ENCODE measurements at places on chromosomes 3 and 15. TPM values are rescaled to one million over a fixed set of nuclear protein-coding genes. Genes with fewer than 3 reads are reported as not detected.

CP gene
- 0.64 TPM for total RNA-seq

KLF15 gene
- total RNA-seq: 15.6 TPM

LARP6 gene
- total RNA-seq: 7.1 TPM

ADGRG7 gene
- total RNA-seq: not detected

KCNAB1 gene
- total RNA-seq: 3.0 TPM

SEMA3G gene
- total RNA-seq: 10.2 TPM

KIF15 gene
- total RNA-seq: 6.4 TPM

CLDN16 gene
- 73.5 TPM for total RNA-seq

FANCD2OS gene
- total RNA-seq: not detected

APOD gene
- total RNA-seq: 9.4 TPM

DGKG gene
- 2.3 TPM for total RNA-seq

PTPN9 gene
- 24.5 TPM for total RNA-seq

RTP4 gene
- total RNA-seq: 1.7 TPM

C3orf85 gene
- 3.6 TPM for total RNA-seq

THAP10 gene
- total RNA-seq: 2.8 TPM

MUC20 gene
- 36.7 TPM for total RNA-seq

C15orf40 gene
- total RNA-seq: 48.6 TPM

COL6A5 gene
- 0.06 TPM for total RNA-seq

LRRC2 gene
- total RNA-seq: 4.1 TPM

GOLGA8J gene
- total RNA-seq: 0.12 TPM

SPTSSB gene
- total RNA-seq: 7.4 TPM

SCAANT1 gene
- not detected for total RNA-seq

TNFSF10 gene
- 50.2 TPM for total RNA-seq

TEX55 gene
- total RNA-seq: not detected

BUB1B gene
- total RNA-seq: 16.1 TPM

SPESP1 gene
- total RNA-seq: 1.6 TPM

RPP25 gene
- total RNA-seq: 3.0 TPM

FBXO40 gene
- total RNA-seq: 1.5 TPM

C3orf33 gene
- total RNA-seq: 6.7 TPM

PLA2G4F gene
- total RNA-seq: 27.8 TPM

MUC4 gene
- total RNA-seq: 0.47 TPM

ANKUB1 gene
- total RNA-seq: not detected

SKOR1 gene
- total RNA-seq: 0.29 TPM

ROBO2 gene
- 61.7 TPM for total RNA-seq

ENTPD3 gene
- total RNA-seq: 1.9 TPM

SPSB4 gene
- total RNA-seq: 10.9 TPM

CHRFAM7A gene
- 5.0 TPM for total RNA-seq

SLC15A2 gene
- 23.4 TPM for total RNA-seq

NAALADL2 gene
- 37.1 TPM for total RNA-seq

RBMS3 gene
- total RNA-seq: 62.8 TPM

FAM107A gene
- total RNA-seq: 4.3 TPM

PARP9 gene
- 15.5 TPM for total RNA-seq

FILIP1L gene
- total RNA-seq: 16.6 TPM

LDHAL6B gene
- not detected for total RNA-seq

PCLAF gene
- total RNA-seq: 14.1 TPM

ZNF660 gene
- total RNA-seq: 8.2 TPM

CPEB1 gene
- total RNA-seq: 3.1 TPM

EXD1 gene
- not detected for total RNA-seq

RLBP1 gene
- total RNA-seq: not detected

UNC45A gene
- 79.9 TPM for total RNA-seq

Data from metanephros (tissue), 2 donors.